Left ventricle myocardium inferior (tissue), 1 donor: ENCODE measurements at places on chromosomes 6 and 20. TPM values are rescaled to one million over a fixed set of nuclear protein-coding genes. Genes with fewer than 3 reads are reported as not detected.

Gene NEU1
- 26.0 TPM for total RNA-seq

- no peaks in the 10 kb centered on the region for H3K36me3 ChIP-seq
- no peak overlapping the region for H3K4me3 ChIP-seq
- no peak for DNase-seq
- no peak overlapping the region for H3K27ac ChIP-seq
- H3K27me3 ChIP-seq, result peaks cover 76% of the 10 kb centered on the region
Observed at GRCh38 chr20:58810116-58810878, 40.4 kb downstream of the GNAS-AS1 start.

GRCh38 chr6:122610690-122611455 lies 668 bp downstream of the PKIB start:
- H3K36me3 ChIP-seq, result no peaks in the 10 kb centered on the region
- H3K27me3 ChIP-seq, result peaks cover 38% of the 10 kb centered on the region
- H3K4me3 ChIP-seq, result peak overlapping the region; percentile 69
- DNase-seq, result peak; percentile 16

- no peaks in the 10 kb centered on the region for H3K27me3 ChIP-seq
- DNase-seq, result no peak
- H3K27ac ChIP-seq, result no peak overlapping the region
- H3K4me1 ChIP-seq, result peaks cover 20% of the 10 kb centered on the region
- no peak overlapping the region for H3K4me3 ChIP-seq
Observed at GRCh38 chr6:144690666-144691065, 405.5 kb downstream of the UTRN start.

DNA sequence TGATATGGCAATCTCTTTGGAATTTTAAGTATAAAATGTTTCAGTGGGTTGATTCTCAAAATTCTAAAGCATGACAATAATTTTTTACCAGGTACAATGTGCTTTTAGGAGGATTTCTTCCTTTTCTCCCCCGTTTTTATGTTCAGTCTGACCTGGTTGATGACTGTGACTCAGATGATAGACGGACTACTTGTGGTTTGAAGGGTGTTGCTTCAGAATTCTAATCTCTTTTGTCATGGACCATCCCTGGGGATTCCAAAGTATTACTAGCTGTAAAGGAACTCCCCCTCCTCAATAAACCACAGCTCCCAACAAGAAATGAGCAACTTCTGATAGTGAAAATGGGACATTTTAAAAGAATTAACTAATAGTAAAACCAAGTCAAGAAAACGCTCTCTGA lies 34.9 kb upstream of the TNFAIP3 start:
- no peaks in the 10 kb centered on the region for H3K36me3 ChIP-seq
- H3K4me1 ChIP-seq, result no peaks in the 10 kb centered on the region
- DNase-seq, result no peak
- no peak overlapping the region for H3K4me3 ChIP-seq
- no peak overlapping the region for H3K27ac ChIP-seq

- no peak overlapping the region for H3K4me3 ChIP-seq
- H3K36me3 ChIP-seq, result no peaks in the 10 kb centered on the region
- no peaks in the 10 kb centered on the region for H3K27me3 ChIP-seq
- DNase-seq, result no peak
Observed at GRCh38 chr6:73538116-73538779, 17.4 kb upstream of the EEF1A1 start.

DNA sequence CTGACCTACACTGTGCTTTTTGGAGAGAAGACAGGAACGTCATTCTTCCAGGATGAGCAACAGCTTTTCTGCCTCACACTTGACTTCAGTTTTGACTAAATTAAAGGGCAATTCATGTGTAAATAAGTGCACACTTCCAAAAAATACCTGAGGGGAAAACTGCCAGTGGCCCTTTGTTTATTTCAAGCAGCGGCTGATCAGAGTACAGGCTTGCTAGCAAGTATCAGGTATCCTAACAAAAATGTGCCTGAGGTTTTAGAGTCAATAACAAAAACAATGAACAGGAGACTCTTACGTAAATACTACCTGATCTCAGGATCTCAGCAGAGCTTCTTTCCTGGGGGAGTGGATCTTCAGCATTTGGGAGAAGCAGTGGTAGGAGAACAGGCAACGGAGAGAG lies 12.4 kb downstream of the LY86 start:
- H3K27ac ChIP-seq, result no peak overlapping the region
- peaks cover 39% of the 10 kb centered on the region for H3K4me1 ChIP-seq
- no peaks in the 10 kb centered on the region for H3K27me3 ChIP-seq

DNA sequence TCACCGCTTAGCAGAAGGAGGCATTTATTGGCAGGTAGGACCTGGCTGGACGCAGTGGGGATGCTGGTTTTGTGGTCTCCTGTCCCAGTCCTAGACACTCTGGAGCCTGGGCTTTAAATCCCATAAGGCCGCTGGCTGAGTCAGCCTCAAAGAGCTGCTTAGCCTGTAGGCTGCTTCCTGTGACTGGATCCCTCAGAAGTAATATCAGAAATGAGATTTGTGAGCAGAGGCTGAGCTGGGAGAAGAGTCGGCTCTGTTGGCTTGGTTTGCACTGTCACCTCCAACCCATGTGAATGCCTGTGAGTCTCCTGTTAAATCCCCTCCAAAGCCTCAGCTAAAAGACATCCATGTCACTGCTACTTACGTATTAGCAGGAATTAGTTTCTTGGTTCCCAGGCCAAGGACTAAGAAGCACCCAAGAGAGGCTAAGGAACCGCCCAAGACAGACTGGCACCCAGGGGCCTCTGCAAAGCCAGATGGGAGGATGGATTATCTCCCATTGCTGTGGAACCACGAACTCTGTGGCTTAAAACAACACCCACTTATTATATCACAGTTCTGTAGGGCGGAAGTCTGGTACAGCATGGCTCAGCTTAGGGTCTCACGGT lies 289.4 kb downstream of the CDC5L start:
- no peaks in the 10 kb centered on the region for H3K4me1 ChIP-seq
- no peak overlapping the region for H3K4me3 ChIP-seq
- no peaks in the 10 kb centered on the region for H3K36me3 ChIP-seq

DNA sequence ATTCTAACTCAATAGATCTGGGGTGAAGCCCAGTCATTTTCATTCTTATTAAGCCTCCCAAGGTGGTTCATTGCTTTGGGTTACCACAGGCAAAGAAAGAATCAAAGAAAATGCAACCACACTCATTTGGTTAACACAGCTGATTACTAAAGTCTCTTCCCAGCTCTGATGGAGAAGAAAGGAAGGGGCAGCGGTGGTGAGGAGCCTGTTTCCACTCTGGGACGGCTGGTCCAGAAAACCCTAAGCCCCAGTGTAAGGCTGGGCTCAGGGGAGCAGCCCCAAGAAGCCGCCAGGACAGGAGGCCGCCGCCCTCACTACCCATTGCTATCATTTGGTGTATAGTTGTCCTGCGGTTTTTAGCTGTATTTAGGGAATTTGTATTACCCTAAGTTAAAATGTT lies 226.9 kb downstream of the CD83 start:
- H3K36me3 ChIP-seq, result no peaks in the 10 kb centered on the region
- H3K4me1 ChIP-seq, result peaks cover 10% of the 10 kb centered on the region
- H3K4me3 ChIP-seq, result no peak overlapping the region
- H3K27me3 ChIP-seq, result no peaks in the 10 kb centered on the region
- no peak for DNase-seq

DNA sequence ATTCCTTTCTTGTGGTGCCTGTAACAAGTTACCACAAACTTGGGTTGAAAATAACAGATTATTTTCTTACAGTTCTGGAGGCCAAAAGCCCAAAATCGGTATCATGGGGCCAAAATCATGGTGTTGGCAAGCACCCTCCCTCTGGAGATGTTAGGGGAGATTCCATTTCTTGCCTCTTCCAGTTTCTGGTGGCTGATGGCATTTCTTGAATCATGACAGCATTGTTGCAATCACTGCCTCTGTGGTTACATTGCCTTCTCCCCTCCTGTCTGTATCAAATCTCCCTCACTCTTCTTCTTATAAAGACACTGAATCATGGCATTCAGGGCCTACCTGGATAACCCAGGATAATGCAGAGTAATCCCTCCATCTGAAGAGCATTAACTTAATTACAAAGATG lies 17.9 kb upstream of the TENT5A start:
- no peak for DNase-seq
- no peak overlapping the region for H3K4me3 ChIP-seq
- no peak overlapping the region for H3K27ac ChIP-seq

Gene SOX12
- total RNA-seq, result 12.3 TPM

- no peaks in the 10 kb centered on the region for H3K27me3 ChIP-seq
- no peak overlapping the region for H3K4me3 ChIP-seq
- peaks cover 66% of the 10 kb centered on the region for H3K4me1 ChIP-seq
- no peak overlapping the region for H3K27ac ChIP-seq
Observed at GRCh38 chr6:111792241-111792640, 81.0 kb downstream of the FYN start.

GRCh38 chr20:8457978-8458377 lies 325.9 kb downstream of the PLCB1 start:
- H3K4me1 ChIP-seq, result no peaks in the 10 kb centered on the region
- no peak for DNase-seq
- H3K27ac ChIP-seq, result no peak overlapping the region
- no peak overlapping the region for H3K4me3 ChIP-seq

Gene OR2J3
- not detected for total RNA-seq

DNA sequence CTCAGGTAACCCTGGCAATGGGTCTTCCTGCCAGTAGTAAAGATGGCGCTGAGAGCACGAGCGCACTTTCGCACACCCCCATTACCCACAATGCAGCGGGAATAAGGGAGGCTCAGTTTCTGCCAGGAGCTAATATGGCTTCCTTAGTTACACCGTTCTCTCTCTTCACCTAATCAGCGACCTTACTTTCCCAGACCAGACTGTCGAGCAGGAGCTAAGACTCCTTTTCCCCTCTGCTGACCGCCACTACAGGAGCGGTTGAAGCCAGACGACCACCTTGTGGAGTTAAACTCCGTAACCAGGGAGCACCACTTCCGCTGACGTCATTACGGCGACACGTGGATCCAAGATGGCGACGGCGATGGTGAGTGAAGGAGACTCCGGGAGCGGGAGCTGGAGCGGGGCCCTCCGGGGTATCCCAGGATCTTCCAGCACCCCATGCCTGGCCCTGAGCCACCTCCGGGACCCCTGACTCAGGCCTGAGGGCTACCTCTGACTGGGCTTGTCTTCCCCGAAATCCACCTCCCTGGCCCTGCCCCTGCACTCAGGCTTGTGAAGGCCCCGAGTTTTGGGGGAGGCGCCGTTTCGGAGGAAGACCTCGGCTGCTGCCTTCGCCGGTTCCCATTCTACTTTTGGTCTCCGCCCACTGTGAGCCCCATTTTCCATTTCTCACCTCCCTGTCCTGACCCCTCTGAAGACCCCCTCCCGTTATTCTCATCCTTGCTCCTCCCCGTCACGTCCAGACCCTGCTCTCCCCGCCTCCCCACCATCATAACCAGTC lies at the start of gene TM9SF4:
TM9SF4 (plus strand) TSS at position 323 of the 781 bp plus-strand sequence; CDS start at position 350, 27 bp downstream.
- no peaks in the 10 kb centered on the region for H3K36me3 ChIP-seq
- H3K27me3 ChIP-seq, result no peaks in the 10 kb centered on the region
- peak within 1 kb of the TSS; percentile 100 for H3K4me3 ChIP-seq
- H3K4me1 ChIP-seq, result peaks cover 52% of the 10 kb centered on the region
- peak within 1 kb of the TSS; percentile 100 for H3K27ac ChIP-seq

DNA sequence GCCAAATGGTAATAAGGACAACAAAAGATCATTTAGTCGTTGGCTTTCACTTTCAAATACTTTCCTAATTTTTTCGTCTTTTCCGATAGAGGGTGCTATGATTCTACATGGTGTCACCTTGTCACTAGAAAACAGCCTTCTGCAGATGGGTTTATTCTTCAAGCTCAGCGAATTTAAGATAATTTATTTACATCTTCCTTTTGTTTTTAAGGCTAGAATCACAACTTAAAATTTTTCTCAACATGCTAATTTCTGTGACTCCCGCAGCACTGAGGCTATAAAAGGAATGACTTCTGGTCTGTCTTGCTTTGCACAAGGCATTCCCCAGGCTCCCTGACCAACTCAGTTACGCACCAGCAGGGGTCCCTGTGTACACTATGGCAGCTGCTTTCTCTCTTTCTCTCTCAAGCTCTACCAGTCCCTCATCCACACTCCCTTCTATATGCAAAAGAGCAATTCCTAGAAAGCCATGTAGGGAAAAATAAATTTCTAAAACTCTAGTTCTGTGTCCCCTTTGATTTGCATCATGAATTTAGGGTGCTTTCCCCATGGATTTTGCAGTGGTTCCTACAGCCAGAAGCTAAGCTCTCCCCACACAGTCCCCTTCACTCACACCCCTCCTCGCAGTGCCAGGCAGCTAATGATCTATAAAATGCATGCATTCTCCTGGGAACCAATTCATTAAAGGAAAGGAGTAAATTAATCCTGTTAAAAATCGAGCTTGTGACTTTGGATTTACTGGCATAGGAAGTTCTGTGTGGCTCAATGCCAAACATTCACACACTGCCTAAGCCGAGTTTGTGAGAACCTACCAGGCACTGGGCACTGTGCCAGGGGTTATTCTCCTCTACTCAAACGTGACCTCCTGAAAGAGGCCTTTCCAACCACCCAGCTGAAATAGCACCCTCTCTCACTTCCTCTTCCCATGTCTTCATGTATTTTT lies 74.5 kb downstream of the DCDC2 start:
- DNase-seq, result peak; percentile 60
- H3K27ac ChIP-seq, result no peak overlapping the region
- H3K27me3 ChIP-seq, result peaks cover 35% of the 10 kb centered on the region
- no peaks in the 10 kb centered on the region for H3K36me3 ChIP-seq

Gene GRM1
- 6.7 TPM for total RNA-seq

Gene COL12A1
- total RNA-seq, result 12.2 TPM

- peaks cover 5% of the 10 kb centered on the region for H3K36me3 ChIP-seq
- H3K27me3 ChIP-seq, result peaks cover 76% of the 10 kb centered on the region
- H3K4me1 ChIP-seq, result peaks cover 36% of the 10 kb centered on the region
- H3K27ac ChIP-seq, result no peak overlapping the region
- H3K4me3 ChIP-seq, result peak overlapping the region; percentile 73
Observed at GRCh38 chr6:136920671-136921380, 1.3 kb upstream of the SLC35D3 start.

GRCh38 chr6:127914240-127914639 lies 13.4 kb upstream of the THEMIS start:
- H3K4me3 ChIP-seq, result no peak overlapping the region
- H3K27me3 ChIP-seq, result peaks cover 6% of the 10 kb centered on the region
- DNase-seq, result no peak
- no peaks in the 10 kb centered on the region for H3K4me1 ChIP-seq
- no peak overlapping the region for H3K27ac ChIP-seq
- H3K36me3 ChIP-seq, result no peaks in the 10 kb centered on the region

DNA sequence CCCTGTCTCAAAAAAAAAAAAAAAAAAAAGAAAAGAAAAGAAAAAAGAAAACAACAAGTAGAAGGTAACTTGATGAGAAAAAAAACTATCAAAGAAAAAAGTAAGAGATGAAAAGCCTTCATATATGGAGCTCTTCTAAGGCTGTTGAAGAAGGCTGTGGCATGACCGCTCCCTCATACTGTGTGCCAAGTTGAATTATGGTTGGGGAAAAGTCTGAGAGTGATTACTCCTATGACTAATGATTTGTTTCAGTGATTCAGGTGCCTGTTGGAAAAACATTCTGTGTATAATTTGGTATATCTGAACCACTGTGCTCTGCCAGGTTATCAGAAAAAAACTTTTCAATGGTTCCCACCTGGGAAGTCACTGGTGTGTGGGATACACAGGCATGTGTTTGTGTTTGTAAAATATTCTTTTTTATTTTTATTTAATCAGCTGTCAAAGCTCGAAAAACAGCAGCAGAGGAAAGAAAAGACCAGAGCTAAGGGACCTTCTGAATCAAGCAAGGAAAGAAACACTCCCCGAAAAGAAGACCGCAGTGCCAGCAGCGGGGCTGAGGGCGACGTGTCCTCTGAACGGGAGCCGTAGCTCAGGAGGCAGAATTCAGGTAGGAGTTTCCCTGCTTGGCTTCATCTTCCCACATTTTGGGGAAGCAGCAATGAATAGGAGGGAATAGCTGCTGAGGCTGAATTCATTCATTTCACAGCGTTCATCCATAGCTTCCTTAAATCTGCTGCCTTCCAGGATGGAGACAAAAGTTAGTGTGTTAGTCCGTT lies 69.7 kb upstream of the SCP2D1 start:
- H3K36me3 ChIP-seq, result peaks cover 21% of the 10 kb centered on the region
- no peak for DNase-seq
- no peaks in the 10 kb centered on the region for H3K27me3 ChIP-seq
- H3K27ac ChIP-seq, result no peak overlapping the region
- peaks cover 10% of the 10 kb centered on the region for H3K4me1 ChIP-seq
- H3K4me3 ChIP-seq, result no peak overlapping the region
